Stimulated activated naive CD4-positive, alpha-beta T cell (primary cell): ENCODE measurements at places on chromosomes 1 and 21.
A peak's percentile ranks its signal among the peaks of the same experiment; 100 is the strongest.

GRCh38 chr1:203186446-203187303 lies at the start of gene CHI3L1:
Gene CHI3L1 (minus strand): TSS chr1:203186704. CDS start chr1:203186623, 81 bp downstream.
- no peak for DNase-seq

- no peak for DNase-seq
Measured at GRCh38 chr1:168347630-168348029, 67.0 kb downstream of the TBX19 start.

- DNase-seq, result no peak
Measured at GRCh38 chr1:208108213-208108608, 136.0 kb downstream of the PLXNA2 start.

DNA sequence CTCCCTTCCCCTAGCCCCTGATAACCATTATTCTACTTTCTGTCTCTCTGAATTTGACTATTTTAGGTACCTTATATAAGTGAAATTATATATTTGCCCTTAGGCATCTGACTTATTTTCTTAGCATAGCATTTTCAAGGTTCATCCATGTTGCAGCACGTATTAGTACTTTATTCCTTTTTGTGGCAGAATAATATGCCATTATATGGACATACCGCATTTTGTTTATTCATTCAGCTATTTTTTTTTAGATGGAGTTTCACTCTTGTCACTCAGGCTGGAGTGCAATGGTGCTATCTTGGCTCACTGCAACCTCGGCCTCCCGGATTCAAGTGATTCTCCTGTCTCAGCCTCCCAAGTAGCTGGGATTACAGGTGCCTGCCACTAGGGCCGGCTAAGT lies 326.2 kb upstream of the PLXNA2 start:
- no peak for DNase-seq

DNA sequence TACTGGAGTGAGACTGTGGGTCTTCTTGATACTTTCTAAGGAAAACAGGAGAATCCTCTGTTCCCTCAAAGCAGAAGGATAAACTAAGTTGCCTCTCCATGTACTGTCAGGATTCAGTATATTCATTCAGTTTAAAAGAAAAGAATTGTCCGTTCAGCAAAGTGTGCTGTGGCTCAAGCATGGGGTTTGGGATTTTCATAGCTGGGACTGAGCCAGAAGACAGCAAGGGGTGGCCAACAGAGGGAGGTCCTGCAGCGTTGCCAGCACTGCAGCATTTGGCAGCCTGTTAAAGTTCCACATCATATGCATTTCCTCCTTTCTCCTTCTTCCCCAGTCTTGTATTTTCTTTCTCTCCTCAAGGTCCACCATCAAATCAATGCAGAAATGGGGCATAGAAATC lies 75.1 kb downstream of the DTL start:
- no peak for DNase-seq

- DNase-seq, result no peak
Measured at GRCh38 chr1:36522461-36523229, 39.9 kb upstream of the CSF3R start.

DNA sequence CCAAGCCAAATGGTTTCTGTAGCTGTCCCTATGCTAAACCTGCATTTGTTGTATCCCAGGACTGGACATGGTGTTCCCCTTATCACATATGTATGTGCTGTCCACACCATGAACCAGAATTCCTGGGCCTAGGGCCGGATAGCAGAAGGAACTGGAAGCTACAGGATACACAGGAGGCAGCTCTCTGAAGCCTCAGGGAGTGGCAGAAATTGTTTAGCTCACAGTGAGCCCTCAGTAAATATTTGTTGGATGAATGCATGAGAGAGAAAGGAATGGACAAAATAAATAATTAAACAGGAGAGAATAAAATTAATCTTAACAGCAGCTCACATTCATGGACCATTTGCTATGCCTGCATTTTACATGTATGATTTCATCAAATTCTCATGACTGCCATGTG lies 2.1 kb downstream of the NIPAL3 start:
- no peak for DNase-seq

GRCh38 chr1:162446946-162447345 lies 35.0 kb upstream of the SH2D1B start:
- no peak for DNase-seq

DNA sequence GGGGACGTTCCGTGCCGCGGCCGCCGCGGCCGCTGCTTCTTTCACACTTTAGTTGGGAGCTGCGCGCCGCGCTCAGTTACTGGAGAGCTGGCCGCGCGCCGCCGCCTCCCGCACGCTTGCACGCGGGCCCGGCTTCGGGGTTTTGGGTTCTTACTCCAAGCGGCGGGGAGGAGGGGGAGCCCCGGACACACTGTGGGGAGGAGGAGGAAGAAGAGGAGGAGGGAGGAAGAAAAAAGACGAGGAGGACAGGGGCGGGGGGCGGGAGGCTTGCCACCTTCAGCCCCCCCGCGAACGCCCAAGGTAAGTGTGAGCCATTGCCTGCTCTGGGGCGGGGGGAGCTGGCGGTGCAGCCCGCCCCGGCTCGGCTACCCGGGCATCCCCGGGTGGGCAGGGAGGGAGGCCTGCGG lies 243 bp downstream of the C1orf21 start:
- no peak for DNase-seq

DNA sequence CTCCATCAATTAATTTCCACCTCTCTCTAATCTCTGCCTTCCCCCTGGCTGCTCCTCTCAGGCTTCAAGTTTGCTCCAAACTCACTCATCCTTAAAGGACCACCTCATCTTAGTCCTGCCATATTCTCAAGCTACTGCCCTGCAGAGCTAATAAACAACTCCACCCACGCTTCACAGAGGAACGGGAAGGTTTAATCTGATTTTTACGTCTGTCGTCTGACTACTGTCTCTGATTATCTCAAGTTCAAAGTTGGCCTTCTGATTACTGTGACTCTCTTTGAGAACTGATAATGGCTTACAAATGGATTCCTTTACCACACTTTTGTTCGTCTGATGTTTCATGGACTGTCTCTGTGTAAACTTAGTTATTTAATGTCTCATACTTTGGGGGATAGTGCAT lies 7.6 kb upstream of the CPT2 start:
- DNase-seq, result no peak

GRCh38 chr1:30197639-30198450 lies 525.5 kb downstream of the MATN1 start:
- DNase-seq, result no peak

DNA sequence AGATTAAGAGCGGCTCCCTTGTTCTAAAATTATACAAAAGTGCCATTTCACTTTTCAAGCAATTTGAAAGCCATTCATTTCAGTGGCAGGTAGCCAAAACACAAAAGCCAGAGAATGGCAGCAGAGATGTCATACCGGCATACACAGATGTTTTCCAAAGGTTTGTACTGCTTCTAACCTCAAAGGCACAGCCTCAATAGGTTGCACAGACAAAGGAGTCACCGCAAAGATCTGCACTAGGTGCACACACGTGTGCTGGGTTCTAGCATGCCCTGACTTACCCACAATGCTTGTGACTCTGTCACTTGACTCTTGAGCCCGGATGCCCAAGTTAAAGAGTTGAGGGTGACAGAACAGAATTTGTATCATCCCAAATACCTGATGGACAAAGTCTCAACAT lies 448.9 kb upstream of the ADGRL2 start:
- no peak for DNase-seq

DNA sequence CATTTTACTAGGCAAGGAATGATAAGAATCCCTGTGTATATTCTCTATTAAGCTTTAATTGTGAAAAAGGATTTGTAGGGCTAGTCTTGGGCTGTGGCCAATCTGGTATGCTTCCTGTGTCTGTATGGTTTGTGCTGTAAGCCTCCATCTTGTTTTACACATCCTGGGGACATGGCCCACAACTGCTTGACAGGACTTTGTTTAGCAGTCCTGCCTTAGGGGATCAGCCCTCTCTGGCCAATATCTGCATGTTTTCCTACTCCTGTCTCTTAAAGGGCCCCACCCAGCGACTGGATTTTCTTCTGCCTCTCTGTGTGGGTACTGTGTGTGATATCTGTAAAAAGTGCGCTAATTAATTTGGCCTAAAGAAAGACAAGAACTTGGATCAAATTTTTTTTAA lies 813.2 kb downstream of the PLA2G4A start:
- DNase-seq, result no peak

DNA sequence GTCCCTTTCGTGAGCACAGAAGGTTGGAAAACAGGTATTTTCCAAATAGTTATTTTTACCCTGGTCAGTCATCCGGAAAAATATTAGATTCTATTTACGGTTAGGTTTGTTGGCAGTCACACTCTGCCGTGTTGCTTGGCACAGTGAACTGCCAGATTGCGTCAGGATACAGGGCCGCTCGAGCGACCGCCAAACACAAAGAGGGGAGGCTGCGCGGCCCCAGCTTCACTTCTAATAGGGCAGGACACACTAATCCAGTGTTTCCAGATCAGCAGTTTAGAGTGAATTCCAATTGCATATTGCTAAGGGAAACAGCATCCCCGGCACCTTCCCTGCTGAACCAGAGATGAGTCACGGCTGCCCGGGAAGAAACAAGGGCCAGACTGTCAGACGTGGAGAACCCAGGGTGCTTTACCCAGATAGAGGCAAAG lies 22.9 kb downstream of the UMODL1 start:
- no peak for DNase-seq

GRCh38 chr1:165235155-165235776 lies 121.2 kb downstream of the LMX1A start:
- no peak for DNase-seq

- no peak for DNase-seq
Measured at GRCh38 chr1:61079296-61079897, 3.0 kb upstream of the NFIA start.

DNA sequence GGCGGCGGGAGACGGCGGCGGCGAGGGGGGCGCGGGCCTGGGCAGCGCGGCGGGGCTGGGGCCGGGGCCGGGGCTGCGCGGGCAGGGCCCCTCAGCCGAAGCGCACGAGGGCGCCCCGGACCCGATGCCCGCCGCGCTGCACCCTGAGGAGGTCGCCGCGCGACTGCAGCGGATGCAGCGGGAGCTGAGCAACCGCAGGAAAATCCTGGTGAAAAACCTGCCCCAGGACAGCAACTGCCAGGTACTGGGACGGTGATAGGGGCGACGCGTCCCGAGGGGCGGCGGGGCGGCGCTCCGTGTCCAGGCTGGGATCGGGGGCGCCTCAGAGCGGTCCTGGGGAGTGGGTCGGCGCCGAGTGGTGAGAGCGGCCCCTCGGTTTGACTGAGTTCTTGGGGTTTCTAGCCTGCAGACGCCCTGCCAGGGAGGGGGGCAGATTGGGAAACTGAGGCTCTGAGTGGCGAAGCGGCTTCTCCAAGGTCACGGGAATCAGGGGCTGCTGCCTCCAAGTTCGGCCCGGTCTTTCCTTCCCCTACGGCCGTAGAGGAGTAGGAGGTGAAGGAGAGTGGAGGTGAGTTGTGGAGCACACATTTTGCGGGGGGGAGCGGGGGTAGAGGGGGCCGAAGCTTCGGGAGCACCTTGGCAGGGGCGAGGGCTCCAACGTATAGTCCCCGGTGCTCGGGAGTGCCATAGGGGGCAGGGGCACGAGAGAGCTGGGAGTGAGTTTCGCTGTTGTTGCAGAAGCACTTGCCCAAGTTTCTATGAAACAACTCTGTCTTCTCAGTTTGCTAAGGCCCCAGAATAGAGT lies 508 bp downstream of the RAVER2 start:
- peak; percentile 36 for DNase-seq
